ENCODE measurements at places on chromosomes 4 and X.

DNA sequence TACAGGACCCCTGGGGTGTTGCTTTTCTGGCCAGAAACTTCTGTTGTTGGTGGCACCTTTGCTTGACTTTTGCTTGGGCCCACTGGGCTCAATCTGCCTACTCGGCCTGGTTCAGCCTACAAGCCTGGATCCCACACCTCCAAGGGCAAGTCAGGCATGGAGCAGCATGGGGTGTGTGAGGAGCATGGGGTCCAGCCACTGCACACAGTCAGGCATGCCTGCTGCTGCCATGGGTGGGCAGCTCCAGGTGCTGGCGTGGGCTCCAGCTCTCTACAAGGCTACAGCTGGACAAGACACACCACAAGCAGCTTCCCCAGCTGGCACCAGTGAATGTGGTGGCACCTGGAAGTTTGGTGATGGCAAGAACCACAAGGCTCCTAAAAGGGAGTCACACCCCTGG lies 1683.1 kb upstream of the ADGRL3 start:
- no peak for DNase-seq

DNA sequence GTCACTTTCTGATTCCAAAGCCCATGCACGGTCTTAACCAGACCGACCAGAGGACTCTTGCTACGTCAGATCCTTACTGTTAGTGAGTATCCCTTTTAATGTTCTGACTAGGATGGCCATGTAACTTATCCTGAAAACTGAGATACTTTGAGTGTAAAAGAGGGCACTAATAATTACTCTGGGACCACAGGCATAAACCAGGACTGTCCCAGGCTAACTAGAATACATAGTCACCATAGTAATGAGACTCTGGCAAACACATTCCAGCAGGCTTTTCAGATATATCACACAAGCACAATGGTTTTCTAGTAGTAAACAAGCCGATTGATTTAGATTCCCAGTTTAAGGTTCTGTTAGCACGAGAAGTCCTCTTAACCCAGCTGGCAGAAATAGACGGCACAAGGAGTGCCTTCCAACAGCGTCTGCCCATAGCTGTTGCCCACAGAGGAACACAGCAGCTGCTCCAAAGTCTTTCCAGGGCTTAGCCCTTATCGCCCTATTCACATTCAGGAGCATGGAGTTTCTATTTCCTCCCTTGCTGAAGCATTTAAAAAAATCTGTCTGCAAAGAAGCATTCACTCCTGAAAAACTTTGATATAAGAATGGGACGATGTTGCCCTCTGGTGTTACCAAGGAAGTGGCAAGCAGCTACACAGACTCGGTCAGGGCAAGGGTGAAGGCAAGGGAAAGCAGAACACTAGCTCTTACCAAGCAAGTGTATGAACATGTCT lies 92.4 kb downstream of the CXCL13 start:
- DNase-seq, result no peak

DNA sequence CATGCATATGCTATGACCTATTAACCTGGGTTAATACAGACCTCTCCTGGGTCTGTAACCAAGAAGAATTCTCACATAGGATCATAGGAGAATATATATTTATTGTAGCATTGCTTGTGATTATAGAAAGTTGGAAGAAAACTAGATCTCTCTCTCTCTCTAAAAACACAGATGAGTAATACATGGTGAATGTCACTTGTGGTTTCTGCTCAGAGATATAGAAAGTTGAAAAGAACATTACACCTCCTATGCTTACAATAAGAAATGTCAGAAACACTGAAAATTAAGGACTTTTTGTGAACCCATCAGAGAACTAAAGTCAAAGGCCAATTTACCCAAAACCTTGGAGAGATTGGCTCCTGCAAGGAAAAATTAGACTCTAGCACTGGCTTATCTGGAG lies 1389.5 kb downstream of the FAM133A start:
- no peak for DNase-seq

GRCh38 chrX:24494647-24495075 lies 29.6 kb downstream of the PDK3 start:
- DNase-seq, result no peak

DNA sequence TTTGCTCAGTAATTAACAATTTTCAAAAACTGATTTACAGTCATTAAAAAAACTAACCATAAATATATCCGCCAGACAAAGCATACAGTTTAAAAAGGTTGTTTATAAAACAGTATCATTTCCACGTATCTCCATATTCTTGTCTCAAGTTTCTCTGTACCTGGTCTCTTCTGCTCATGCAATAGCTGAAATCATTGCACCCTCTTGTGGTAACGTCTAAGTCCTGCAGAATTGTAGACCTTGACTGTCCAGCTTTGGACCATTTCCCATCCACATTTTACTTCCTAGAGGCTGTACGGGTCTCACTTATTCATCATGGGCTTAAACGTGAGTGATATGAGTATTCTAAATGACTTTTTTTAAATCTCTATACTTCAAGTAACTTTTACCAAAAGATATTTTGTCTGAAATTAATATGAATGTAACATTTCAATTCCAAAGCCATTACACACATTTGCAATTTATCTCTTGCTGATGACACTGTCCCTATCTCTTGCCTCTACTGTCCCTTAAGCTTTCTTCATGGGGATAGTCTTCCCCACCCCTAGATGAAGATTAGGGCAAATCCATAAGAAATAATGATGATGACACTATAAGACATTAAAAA lies 118.5 kb downstream of the BTC start:
- DNase-seq, result no peak

DNA sequence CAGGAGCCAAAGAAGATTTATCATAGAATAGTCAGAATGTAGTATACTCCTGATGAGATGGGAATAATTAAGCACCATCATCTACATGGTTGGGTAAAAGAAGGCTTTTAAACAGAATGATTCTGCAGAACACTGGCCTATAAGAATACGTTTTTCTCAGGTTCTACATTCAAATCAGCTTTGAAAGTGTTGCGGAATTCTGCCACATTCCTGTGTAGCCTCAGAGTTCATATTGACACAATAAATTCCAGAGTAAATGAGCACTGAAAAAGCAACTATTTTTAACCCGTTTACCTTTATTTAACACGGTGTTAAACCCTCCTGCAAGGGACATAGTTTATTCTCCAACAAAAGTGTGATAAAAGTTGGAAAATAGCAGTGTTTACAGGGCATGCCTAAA lies 950.2 kb upstream of the SLIT2 start:
- no peak for DNase-seq

DNA sequence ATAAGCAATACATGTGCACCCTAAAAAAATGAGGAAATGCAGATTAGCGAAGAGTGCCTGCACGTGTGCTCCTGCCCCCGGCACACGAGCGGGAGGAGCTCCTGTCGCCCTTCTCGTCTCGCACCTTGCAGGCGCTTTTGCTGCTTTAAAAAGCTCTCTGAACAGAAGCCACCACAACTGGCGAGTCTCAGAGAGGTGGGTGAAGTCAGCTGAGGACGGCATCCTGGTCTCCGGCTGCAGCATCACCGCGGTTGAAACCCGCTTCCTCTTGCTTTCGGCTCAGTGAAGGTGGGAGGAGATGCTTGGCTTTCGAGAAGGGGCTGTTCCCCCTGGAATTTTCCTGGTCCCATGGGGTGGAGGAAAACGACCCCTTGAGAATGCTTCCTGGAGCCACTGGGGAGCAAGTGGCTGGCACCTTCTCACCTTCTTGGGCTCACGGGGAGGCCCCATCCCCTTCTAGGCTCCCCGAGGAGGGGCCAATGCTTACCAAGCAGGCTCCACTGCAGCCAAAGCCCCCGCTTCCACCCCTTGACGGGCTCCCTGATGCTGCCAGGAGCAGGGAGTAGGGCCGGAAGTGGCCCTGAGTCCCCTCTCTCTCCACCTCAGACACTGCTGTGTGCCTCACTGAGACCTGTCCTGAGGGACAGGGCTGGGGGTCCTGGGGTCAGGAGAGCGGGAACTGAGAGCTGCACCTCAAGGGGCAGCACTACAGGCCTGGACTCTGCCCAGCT lies 29.2 kb upstream of the MXD4 start:
- DNase-seq, result no peak
